Osteoblast (primary cell): ENCODE measurements at places on chromosomes 6 and 20.

DNA sequence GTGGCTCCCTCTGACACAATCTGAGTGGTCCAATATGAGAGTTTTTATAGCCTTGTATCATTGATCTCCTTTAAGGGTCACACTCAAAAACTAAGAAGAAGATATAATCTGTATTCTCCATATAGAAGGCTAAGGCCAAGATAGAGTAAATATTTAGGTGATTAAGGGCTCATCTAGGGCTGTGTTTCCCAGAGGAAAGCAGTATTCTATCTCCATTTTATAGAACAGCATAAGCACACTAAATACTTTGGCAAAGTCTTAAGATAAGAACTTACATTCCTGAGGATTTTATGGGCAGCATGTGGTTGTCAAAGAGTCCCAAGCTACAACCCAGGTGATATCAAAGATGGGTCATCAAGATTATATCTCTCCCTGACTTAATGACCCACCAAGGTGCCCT lies 377.6 kb downstream of the KIF16B start:
- DNase-seq = no peak

- DNase-seq = no peak
These were observed 251.0 kb downstream of the SYNE1 start for GRCh38 chr6:152386131-152386530.

- DNase-seq = no peak
These were observed 19.2 kb downstream of the ZBTB2 start for GRCh38 chr6:151372164-151372563.

DNA sequence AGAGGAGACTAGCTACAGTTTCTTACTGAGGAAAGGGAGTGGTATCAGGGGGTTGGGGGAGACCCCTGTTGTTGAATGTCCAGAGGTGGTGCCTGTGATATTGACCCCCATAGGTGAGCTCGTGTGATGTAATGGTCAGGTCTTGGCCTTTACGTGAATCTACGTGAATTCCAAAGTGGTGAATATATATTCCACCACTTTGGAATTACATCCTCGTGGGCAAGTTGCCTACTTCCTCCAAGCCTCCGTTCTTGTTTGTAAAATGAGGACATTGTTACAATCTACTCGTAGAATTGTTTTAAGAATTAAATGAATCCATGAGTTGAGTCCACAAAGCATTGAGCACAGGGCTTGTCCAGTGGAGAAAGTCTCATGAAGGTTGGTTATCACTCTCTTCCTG lies 47.3 kb downstream of the TSHZ2 start:
- no peak for DNase-seq

DNA sequence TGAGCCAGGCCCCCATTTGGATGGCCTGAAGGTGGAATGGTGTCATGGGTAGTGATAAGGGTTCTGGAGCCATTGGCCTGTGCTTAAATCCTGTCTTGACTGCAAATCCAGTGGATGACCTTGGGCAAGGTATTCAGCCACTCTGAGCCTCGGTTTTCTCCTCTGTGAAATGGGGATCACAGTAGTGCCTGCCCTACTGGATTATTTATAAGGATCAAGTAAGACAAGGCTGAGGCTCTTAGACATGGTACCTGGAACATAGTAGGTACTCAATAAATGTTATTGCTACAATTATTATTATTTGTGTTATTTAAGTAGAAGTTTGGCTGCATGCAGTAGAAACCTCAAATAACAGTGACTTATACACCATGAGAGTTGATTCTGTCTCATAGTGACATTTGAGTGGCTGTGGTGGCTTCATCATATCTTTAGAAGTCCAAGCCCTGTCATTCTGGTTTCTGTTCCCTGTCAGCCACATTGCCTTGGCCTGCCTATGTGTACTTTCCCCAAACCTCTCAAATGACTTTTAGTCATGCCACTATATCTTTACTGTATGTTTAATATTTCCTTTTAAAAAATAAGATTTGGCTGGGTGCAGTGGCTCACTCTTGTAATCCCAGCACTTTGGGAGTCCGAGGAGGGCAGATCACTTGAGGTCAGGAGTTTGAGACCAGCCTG lies 37.6 kb upstream of the CHMP4B start:
- DNase-seq = no peak

DNA sequence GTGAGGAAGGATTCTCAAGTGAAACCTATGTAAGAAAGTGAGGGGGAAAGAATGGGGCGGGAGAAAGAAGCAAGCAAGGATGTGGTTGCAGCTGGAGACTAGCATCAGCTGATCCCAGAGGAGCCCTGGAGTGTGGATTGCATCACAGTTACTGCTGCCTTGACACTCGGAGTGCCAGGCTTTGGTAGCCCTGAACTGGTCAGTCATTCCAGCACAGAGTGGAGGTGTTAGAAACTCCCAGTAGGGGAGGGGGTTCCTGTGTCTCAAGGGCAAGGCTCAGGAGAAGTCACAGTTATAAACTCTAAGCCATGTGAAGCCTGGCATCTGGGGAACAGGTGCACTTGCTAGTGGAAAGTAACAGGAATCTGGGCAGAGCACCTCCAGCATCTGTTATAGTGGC lies 23.5 kb downstream of the SNAP25 start:
- DNase-seq = no peak

DNA sequence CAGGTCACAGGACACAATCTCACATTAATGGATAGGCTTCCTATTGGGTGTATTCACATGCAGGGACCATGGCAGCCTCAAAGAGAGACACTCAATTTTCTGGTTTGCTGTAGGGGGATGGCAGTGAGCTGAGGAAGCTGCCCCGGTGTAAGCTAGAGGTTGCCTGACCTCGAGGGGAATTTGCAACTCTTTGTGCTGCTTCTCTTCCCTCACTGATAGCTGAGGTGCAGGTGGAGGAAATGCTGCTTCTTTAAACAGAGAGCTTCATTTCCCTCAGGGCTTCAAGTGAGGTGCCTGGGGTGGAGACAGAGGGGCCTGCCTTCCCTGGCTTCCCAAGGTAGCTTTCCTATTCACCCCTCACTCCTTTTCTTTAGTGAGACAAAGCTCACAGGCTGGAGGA lies 151.9 kb downstream of the CD83 start:
- DNase-seq = no peak

DNA sequence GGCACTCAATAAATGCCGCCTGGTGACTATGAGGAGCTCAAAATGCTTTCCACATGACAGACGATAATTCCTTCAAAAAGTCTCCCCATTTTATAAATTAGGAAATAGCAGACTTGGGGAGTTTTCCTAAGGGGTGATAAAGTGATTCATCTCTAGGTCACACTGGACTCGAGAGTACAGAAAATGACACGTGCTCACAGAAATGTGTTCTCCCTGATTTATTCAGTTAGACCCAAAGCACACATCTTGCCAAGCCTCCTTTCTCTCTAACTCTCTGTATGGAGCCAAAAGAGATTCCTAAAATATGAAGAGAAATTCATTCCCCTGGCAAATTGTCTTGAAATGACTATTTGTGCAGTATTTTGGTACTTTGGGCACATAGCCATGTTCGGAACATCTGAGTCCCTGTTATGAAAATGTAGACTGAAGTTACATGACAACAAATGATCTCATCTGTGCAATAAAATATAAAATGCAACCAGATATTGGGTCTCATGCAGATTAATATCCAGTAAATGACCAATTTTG lies 381.1 kb downstream of the TFAP2B start:
- DNase-seq = no peak

DNA sequence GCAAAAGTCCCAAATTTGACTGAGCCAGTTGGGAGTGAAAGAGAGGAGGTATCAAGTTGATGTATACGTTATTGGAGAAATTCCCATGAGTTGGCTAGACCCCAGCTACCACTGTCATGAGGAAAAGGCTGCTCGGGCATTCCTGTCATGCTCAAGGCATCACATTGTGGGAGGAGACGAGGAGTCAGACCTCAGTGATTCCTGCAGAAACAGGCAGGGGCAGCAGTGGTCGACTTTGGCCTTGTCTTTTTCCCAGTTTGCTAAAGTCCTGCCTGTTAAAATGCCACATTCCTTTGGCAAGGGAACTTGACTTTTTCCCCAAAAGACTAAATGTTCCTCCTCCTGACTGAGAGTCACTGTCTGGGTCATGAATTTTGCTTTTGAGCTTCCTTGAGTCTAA lies 295.5 kb upstream of the HS3ST5 start:
- no peak for DNase-seq

DNA sequence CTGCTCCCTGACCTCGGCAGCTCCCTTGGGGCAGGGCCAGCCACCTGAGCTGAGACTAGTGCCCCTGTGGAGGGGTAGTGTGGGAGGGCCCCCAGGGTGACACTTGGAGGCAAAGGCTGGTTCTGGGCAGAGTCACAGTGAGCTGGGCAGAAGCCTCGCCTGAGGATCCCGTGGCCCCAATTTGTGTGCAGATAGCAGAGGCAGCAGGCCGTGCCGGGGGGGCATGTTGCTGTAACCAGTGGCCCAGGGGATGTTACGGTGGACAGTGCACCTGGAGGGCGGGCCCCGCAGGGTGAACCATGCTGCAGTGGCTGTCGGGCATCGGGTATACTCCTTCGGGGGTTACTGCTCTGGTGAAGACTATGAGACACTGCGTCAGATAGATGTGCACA lies 2.9 kb downstream of the KLHDC3 start:
- DNase-seq = no peak

DNA sequence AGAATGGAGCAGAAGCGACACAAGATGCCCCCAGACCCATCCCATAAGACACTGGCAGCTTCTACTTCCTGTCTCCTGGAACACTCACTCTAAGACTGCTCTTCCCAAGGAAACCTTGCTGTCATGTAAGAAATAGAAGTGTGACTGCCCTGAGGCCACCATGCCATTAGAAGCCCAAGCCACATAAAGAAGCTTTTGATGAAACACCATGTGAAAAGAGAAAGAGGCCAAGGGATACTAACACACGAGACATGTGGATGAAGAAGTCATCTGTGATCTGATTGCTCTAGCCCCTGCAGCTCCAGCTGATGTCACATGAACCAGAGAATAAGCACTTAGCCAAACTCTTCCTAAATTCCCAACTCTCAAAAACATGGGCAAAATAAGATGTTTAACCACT lies 117.9 kb upstream of the PCSK2 start:
- no peak for DNase-seq

- DNase-seq = no peak
These were observed 45.1 kb upstream of the PNRC1 start for GRCh38 chr6:89035252-89036101.

- DNase-seq = no peak
These were observed 133.9 kb downstream of the ZMYND8 start for GRCh38 chr20:47222468-47223119.

GRCh38 chr6:151870375-151870774 lies 62.9 kb downstream of the ESR1 start:
- no peak for DNase-seq

GRCh38 chr6:73455865-73456629 lies 4.0 kb upstream of the CGAS start:
- no peak for DNase-seq

GRCh38 chr6:22205266-22205665 lies 91.6 kb downstream of the PRL start:
- no peak for DNase-seq

DNA sequence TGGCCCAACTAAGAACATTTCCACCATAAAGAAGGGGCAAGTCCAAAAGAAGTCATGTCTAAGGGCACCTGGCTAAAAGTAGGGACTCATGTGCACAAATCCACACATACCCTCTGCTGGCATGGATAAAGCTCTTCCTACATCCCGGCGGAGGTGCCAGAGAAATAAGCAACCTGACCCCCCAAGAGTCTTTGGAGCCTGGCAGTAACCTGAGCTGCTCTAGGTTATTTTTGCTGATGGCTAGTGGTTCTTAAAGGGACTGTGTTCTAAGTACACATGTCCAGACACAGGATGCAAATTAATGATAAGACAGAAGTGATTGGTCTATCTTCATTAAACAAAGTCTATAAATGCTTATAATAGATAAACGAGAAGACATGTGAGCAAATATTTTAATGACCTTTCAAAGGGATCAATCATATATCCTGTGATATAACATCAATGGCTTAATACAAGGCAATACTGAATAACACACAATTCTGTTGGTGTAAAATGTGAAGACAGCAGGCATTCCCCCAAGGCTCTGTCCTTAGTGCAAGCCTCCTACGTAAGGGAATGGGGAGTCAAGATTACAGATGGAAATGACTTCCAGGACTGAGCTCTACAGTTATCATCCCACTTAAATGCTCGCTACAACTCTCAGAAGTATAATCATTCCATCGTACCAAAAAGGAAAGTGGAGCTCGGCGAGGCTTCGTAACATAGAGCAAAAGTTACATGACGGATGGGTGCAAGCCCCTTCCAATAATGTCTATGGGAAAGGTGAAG lies 52.5 kb downstream of the HIVEP2 start:
- no peak for DNase-seq

DNA sequence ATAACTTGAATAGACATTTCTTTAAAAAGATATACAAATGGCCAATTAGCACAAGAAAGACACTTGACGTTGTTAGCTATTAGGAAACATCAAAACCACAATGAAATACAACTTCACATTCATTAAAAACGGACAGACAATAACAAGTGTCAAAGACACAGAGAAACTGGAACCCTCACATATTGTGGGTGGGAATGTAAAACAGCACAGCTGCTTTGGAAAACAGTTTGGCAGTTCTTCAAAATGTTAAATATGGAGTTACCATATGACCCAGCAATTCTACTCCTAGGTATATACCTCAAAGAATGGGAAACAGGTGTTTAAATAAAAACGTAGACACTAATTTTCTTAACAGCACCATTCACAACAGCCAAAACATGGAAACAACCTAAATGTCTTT lies 100.5 kb upstream of the SLC22A23 start:
- no peak for DNase-seq

- no peak for DNase-seq
These were observed 87.6 kb upstream of the PAK5 start for GRCh38 chr20:9926476-9926875.

- DNase-seq = no peak
These were observed 1289.3 kb upstream of the CITED2 start for GRCh38 chr6:140663772-140664171.

DNA sequence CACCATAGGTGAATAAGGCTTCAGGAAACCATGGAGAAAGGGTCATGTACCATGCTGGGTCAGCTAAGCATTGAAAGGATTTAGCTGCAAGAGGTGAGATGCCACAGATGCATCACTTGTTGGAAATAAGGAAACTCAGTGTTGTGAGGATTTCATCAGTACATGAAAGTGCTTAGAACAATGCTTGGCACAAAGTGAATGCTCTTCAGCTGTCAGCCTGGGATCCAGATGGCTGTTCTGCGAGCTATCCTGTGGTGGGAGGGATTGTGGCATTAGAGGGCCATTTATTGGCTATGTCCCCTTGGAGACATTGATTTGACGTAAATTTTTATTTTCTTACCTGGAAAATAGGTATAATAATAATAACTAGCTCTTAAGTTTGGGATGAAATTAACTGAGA lies 53.0 kb downstream of the ELOVL2 start:
- DNase-seq = no peak

- no peak for DNase-seq
These were observed 18.2 kb downstream of the MAS1 start for GRCh38 chr6:159908979-159909378.

GRCh38 chr6:156336089-156336488 lies 441.1 kb upstream of the ARID1B start:
- DNase-seq = no peak

- DNase-seq = no peak
These were observed 109.6 kb downstream of the MTHFD1L start for GRCh38 chr6:150975136-150975535.
